ENCODE measurements at places on chromosomes 3 and 15. TPM values are rescaled to one million over a fixed set of nuclear protein-coding genes. Genes with fewer than 3 reads are reported as not detected.

MYL3 gene
- 17.0 TPM for polyA plus RNA-seq

RTP1 gene
- not detected for polyA plus RNA-seq

CEP152 gene
- polyA plus RNA-seq = 2.2 TPM

RBP2 gene
- 0.52 TPM for polyA plus RNA-seq

SPTBN5 gene
- 0.58 TPM for polyA plus RNA-seq

DHX30 gene
- polyA plus RNA-seq = 23.1 TPM

KLF15 gene
- 32.0 TPM for polyA plus RNA-seq

Measured in adipose tissue (tissue), 3 donors.